ENCODE measurements at places on chromosomes 1 and 21.

DNA sequence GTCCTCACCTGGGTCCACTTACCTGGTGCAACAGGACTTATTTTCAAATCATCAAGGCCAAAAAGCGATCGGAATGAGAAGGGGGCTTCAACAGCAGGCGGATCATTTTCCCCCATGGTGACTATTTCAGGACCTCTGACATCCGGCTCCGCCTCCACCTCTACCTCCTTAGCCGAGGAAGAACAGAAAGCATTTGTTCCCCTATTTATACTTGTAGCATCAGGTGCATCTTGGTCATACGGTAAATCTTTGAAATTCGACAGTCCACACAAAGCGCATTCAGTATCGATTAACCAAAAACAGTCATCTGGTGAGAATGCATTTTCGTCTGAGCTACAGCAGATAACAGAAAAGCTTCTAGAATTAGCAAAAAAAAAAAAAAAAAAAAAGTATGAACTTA, 550 bp downstream of the TMPRSS3 start:
- DNase-seq, result no peak

DNA sequence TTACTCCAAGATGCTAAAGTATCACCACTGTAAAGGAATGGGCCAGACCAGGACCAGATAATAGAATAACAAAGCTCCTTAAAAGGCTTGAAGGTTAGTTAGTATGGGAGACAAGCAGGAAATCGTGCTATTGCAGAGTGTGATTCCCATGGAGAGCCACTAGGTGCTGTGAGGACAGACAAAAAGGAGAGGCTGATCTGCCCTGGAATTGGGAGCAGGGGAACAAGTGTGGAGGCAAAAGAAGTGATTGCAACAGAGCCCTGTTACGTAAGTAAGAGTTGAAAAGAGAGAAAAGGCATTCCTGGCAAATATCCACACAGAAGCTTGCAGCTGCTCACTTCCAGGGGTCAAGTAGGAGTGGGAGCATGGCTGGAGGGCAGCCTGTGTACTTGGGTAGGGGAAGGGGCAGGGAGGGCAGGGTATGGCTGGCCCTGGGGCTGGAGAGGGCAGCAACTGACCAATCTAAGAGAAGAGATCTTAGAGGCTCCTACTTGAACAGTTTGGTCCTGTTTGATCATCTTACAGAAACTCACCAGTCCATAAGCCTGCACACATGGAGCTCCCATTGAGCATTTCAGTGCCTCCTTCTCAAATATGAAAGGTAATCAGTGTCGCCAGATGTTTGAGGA, 207.7 kb upstream of the GJB5 start:
- no peak for DNase-seq

- peak; percentile 73 for DNase-seq
Observed at GRCh38 chr1:47444562-47445465, 7.0 kb downstream of the FOXD2 start.

GRCh38 chr1:172602706-172603105, 56.2 kb upstream of the FASLG start:
- no peak for DNase-seq

DNA sequence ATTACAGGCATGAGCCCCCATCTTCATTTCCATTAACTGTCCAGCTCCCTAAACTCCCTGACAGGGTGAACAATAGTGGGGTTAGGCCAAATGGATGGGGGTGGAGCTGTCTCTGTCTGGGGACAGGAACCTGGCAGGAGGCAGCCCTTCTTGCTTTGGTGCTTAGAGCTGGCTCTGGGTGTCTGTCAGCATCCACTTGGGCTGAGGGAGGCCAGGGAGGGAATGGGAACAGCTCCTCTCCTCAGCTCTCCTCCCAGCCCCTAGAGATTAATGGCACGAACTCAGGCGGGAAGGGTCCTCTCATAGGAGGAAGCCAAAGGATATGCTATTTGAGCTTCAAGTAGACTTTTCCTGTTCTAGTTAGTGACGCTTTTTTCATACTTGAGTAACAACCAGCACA, 11.1 kb upstream of the ETV3L start:
- DNase-seq, result no peak

- no peak for DNase-seq
Observed at GRCh38 chr1:41101950-41102607, 80.6 kb upstream of the SLFNL1 start.

DNA sequence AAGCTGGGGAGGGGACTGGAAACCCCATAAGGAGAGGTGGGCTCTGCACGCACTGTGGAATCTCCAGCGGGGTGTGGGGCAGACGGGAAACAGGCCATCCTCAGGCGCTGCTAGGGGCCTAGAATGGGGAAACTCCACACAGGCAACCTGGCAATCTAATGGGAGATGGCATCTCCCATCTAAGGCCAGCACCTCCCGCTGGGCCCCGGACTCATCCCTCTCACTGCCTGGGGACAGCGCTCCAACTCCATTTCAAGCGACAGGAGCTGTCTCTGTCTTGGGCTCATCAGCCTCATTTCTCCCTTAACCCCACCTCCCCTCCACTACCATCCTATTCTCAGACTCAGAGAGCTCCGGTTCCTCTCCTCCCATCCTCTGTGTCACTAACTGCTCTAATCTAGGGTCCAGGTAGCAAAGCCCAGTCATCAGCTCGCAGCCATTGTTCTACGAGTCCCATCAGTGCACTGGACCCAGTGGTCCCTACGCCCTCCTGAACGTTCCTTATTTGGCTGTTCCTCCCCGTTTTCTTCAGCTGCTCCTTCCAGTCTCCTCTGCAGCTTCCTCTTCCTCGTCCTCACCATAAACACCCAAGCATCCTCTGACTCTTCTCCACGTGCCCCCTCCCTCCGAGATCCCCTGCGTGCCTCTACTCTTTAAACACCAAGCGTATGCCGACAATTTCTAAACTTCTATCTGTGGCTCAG, 93.4 kb upstream of the CASZ1 start:
- no peak for DNase-seq

DNA sequence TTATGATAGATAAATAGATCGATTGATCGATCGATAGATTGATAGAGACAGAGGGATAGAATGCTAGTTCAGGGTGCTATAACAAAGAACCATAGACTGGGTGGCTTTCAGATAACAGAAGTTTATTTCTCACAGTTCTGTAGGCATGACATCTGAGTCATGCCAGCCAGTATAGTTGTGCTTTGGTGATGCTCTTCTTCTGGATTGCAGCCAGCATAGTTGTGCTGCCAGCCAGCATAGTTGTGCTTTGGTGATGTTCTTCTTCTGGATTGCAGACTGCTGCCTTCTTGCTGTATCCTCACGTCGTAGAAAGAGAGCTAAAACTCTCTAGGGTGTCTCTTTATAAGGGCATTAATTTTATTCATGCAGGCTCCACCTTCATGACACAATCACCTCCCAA, 860.8 kb downstream of the BRINP3 start:
- no peak for DNase-seq

Data from activated CD8-positive, alpha-beta memory T cell treated with anti-CD3 and anti-CD28 coated beads, Interleukin-2, amount 50 U/mL, for 48 hours (primary cell).